Left colon (tissue), 2 donors: ENCODE measurements at places on chromosomes 2 and 18. TPM values are rescaled to one million over a fixed set of nuclear protein-coding genes. Genes with fewer than 3 reads are reported as not detected.

- no peak for DNase-seq
These were observed 171.2 kb downstream of the ASB1 start for GRCh38 chr2:238597638-238598528.

DNA sequence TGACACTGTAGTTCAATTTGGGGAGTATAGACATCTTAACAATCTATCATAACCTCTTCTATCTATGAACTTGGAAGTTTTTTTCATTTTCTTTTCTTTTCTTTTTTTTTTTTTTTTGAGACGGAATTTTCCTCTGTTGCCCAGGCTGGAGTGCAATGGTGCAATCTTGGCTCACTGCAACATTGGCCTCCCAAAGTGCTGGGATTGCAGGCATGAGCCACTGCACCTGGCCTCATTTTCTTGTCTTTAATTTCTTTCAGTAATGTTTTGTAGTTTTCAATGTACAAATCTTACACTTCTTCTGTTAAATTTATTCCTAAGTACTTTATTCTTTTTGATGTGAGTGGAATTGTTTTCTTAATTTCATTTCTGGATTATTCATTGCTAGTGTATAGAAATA is 14.6 kb downstream of the ASAP2 start:
- DNase-seq, result no peak

GRCh38 chr2:175525975-175526374 is 344.5 kb upstream of the ATP5MC3 start:
- no peak for DNase-seq

Gene AQP12A
- 4.0 TPM for total RNA-seq

Gene HMSD
- 0.55 TPM for total RNA-seq
